ENCODE measurements at places on chromosomes 16 and 17.

GRCh38 chr16:89458967-89459366 is 31.4 kb downstream of the ANKRD11 start:
- no peak for DNase-seq

- DNase-seq, result no peak
Measured at GRCh38 chr17:75542229-75542628, 16.7 kb downstream of the LLGL2 start.

DNA sequence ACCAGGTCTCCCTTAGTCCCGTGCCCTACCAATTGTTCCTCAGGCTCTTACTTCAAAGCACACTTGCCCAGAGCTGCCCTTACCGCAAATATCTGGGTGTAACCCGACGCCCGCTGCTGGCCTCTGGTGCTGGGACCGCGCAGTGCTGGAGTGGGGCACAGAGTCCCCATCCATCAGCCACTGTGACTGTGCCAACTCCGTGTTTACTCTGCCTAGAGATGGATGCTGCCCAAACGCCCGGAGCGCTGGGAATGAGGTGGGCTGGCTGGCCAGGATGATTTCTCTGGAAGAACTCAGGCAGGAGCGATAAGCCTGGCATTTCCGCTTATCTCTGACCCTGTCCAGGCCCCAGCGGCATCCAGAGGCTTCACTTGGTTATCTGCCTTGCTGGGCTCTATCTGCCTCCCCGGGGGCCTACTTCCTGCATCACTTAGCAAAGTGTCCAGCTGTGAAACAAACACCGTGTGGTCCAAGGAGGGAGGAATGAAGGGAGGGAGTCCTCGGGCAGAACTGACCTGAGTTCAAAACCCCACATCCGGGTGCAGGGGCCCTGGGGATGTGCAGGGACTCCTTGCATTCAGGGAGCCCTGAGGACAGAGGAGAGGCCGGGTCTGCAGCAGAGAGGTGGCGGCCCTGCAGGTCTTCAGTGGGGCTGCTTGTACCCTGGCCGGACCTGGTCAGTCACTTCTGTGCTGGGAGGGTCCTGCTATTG is 9.4 kb upstream of the MYLK3 start:
- DNase-seq, result no peak

DNA sequence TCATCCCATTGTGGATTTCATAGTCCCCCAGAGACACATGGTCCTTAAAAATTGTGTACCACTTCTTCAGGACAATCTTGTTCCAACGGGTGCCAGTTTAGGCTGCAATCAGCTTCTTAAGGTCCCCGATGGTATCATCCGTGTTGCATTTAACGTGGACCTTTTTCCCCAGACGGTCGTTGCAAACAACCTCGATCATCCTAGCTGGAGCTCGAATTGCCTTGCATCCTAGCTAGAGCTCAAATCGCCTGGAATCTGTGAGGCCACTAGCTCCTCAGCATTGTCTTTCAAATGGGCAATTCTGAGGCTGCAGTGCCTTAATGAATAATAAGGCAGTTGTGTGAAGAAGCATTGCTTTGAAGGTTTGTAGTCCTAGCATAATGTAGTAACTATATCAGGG is 37.7 kb upstream of the RHBDL3 start:
- DNase-seq, result no peak

DNA sequence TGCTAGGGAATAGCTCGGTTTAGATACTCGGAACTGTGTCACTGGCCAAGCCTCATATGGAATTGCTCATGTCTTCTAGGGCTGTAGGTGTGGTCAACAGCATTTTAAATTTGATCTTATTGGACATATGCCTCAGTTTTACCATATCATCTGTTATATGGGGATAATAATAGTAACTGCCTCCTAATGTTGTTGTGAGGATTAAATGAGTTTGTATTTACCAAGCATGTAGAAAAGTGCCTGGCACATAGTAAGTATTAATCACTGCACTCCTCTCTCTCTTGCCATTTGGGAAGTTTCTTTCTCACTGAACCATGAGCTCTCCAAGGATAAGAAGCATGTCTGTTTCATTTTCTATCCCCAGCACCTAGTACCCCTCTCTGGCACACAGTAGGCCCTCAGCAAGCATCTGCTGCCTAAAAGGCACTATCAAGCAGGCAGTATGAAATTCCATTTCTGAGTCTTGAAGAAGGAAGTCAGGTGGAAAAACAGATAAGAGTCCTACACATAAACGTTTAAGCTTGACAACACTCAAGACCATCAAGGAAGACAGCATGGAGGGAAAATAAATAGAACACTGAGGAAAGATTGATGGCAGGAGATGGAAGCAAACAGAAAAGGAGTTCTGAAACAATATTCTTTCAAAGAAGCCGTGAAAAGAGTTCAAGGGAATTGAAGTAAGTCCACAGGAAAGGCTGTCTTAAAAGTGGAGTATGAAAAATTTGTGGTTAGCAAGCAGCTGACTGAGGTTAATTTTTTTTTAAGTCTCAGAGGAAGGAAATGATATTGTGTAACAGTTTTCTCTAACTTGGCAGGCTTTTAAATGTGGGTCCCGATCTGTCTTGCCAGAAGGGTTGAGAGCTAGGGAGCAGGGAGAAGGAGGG is 2.2 kb upstream of the ATP6V0A1 start:
- DNase-seq, result no peak

DNA sequence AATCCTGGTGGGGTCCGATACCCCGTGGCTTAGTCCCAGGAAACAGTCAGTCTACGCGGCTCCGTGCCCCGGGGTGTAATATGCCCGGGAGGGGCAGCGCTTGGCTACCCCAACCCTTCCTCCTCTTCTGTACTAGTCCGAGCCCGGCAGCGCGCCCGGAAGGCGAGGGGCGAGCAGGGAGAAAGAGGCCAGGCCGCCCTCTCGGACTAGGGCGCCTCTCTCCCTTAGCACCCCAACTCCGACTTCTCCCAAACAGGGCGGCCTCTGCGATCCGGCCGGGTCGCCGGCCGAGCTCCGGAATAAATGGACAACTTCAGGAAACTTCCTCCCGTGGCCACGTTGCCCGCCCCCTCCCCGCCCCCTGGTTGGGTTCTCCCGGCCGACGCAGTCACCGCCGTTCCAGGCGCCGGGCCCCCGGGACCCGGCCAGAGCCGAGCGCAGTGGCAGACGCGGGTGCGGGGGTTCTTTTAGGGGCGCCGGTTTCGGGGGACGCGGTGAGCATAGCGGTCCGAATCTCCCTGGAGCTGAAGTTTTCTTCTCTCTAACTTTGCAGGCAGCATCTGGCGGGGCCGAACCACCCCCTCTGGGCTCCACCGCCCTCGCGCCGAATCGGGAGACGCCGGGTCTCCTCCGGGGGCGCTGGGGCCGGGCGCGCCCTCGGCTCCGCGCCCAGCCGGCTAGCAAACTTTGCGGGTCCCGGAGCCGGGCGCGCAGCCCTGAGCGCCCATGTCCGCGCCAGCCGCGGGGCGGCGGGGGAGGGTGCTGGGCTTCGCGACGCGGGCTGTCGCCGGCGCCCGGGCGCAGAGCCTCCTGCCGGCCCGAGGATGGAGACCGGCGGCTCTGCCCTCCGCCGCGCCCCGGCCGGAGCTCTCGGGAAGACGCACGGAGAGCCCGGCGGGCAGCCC is at the start of gene SDK2:
Gene SDK2 (minus strand): TSS at position 301 of the 905 bp plus-strand sequence. CDS start 357 bp downstream, outside the sequence.
- no peak for DNase-seq

- no peak for DNase-seq
Measured at GRCh38 chr16:86536621-86537020, 18.4 kb downstream of the MTHFSD start.

DNA sequence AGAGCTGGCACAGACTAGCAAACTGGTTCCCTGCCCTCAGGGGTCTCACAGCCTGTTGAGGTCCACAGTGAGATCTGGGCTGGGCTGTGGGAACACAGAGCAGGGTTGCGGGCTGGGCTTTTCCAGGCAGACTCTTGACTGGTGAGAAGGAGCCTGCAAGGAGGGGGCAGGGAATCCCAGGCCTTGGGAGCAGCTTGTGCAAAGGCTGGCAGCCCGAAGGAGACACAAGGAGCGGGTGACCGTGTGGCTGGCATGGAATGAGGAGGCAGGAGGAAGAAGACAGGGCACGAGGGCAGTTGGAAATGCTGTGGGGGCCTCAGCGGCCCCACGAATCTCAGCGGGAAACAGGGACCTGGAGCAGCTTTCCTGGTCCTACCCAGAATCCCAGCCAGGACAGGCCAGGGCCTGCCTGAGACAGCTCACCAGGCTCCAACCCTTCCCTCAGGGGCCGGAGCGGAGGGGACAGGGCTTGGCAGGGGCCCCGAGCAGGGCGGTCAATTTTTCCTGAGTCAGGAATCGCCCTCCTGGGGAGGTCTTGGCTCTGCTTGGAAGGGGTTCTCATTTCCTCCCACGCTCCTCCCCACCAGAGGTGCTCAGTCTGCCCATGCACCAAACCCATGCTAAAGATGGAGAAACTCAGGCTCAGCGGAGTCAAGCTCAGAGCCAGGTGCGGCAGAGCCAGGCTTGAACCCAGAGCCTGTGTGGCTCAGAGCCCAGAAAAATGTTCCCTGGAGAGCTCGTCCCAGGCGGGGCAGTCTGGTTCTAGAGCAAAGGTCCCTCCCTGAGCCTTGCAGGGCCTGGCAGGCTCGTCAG is 9.2 kb upstream of the SNN start:
- DNase-seq, result no peak

GRCh38 chr17:21530311-21530710 is 154.2 kb downstream of the KCNJ12 start:
- DNase-seq, result no peak

GRCh38 chr16:88634141-88634993 is 4.0 kb upstream of the IL17C start:
- DNase-seq, result no peak

GRCh38 chr16:83482545-83483162 is 325.1 kb upstream of the HSBP1 start:
- no peak for DNase-seq
